Left cardiac atrium (tissue), 4 donors: ENCODE measurements at places on chromosomes 11 and 22. TPM values are rescaled to one million over a fixed set of nuclear protein-coding genes. Genes with fewer than 3 reads are reported as not detected.

- DNase-seq, result peak; percentile 11
Measured at GRCh38 chr11:2815762-2816496, 69.6 kb downstream of the CDKN1C start.

The LRP5 gene
- total RNA-seq, result 53.4 TPM

- no peak for DNase-seq
Measured at GRCh38 chr11:17639091-17639490, 80.3 kb upstream of the MYOD1 start.

- DNase-seq, result no peak
Measured at GRCh38 chr11:123299721-123300120, 104.7 kb upstream of the CLMP start.

The ANGPTL5 gene
- 1.4 TPM for total RNA-seq

DNA sequence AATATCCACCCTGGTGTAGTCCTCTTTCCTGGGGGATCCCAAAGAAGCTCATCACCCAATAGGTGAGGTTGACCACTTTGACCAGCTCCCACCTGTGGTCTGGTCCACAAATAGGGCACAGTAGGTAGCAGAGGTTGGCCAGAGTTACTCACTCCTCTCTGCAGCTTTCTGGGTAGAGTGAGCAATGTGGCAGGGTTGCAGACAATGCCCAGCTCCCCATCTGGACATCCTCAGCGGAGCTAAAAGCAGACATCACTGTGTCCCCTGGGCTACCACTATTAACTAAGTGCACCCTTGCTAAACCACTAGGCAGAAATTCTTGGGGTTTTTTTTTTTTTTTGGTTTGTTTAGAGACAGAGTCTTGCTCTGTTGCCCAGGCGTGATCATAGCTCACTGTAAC is 48.4 kb upstream of the TP53I11 start:
- no peak for DNase-seq

DNA sequence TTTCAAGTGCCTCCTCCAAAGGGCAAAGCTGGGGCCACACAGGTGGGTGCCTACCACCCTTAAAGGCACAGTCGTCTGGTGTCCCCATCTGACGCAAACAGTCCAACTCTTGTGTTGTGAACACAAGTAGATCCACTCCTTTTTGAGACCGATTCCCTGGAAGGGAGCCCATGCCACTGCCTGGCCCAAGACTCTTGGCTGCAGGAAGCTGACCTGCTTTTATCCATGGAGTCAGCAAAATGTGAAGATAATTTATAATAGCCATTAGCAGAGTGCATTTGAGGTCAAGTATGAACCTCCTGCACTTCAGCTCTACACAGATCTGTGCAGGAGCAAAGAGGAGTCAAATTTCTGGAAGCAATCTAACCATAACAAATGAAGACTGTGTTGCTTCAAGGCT is 68.5 kb downstream of the ADM start:
- DNase-seq, result no peak

DNA sequence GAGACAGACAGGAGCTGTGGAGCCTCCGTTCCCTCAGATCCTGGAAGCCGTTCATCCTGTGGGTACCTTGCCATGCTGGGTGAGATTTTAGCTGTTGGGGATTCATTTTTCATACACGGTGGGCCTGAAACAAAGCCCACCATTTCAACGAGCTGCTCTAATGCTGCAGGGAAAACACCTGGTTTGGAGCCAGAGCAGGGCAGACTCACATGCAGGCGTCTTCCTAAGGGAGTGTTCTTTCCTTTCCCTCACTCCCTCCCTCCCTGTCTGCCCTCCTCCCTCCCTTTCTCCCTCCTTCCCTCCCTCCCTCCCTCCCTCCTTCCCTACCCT is 52.5 kb downstream of the CD6 start:
- DNase-seq, result no peak

- DNase-seq, result no peak
Measured at GRCh38 chr11:92477686-92478085, 253.1 kb downstream of the FAT3 start.

GRCh38 chr11:33320814-33321330 is 63.7 kb downstream of the HIPK3 start:
- DNase-seq, result no peak

The ACO2 gene
- total RNA-seq, result 415 TPM

The NAALADL1 gene
- 6.6 TPM for total RNA-seq

The LAYN gene
- 3.5 TPM for total RNA-seq

- no peak for DNase-seq
Measured at GRCh38 chr11:107583629-107584195, 7.2 kb upstream of the ELMOD1 start.

GRCh38 chr11:31818425-31818755 is 7.3 kb upstream of the PAX6 start:
- DNase-seq, result no peak

The TMEM86A gene
- 3.9 TPM for total RNA-seq

DNA sequence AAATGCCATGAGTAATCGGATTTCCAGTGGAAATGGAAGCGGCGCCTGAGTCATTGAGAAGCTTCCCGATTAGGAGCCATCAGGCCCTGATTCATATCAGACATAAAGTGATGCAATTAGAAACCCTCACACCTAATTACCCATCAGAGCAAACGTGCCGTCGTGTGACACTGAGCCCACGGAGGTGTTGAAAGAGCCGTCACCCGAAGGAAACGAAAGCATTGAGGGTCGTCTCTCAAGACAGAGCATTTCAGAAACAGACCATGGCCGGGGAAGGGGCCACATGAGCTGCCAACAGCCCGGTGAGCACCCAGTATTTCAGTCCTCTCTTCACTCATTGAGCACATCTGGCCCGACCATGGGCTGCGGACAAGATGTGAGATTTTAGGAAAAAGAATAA is 829.3 kb downstream of the TBC1D22A start:
- no peak for DNase-seq

- no peak for DNase-seq
Measured at GRCh38 chr22:41621911-41622179, 750 bp downstream of the XRCC6 start.

The RIMBP3C gene
- 0.05 TPM for total RNA-seq

DNA sequence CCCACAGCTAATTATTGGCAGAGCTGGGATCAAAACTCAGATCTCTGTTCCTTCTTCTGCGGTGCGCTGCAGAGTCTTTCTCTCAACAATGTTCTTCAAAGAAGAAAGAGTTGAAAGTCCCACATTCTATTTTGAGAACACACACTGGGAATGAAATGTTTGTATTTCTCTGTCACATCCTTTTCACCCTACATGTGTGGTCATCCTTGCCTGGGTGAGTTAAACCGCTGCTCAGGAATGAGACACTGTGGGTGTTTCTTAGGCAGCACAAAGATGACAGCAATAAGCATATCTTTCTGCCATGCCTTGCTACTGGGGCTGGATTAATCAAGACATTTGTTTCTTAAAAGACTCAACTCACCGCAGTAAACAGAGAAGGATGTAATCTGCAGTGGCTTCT is 222.6 kb downstream of the LARGE1 start:
- DNase-seq, result no peak

The POU2AF1 gene
- 0.21 TPM for total RNA-seq

GRCh38 chr22:49278340-49278739 is 549.3 kb downstream of the BRD1 start:
- DNase-seq, result no peak

The RHOD gene
- total RNA-seq, result 42.8 TPM

DNA sequence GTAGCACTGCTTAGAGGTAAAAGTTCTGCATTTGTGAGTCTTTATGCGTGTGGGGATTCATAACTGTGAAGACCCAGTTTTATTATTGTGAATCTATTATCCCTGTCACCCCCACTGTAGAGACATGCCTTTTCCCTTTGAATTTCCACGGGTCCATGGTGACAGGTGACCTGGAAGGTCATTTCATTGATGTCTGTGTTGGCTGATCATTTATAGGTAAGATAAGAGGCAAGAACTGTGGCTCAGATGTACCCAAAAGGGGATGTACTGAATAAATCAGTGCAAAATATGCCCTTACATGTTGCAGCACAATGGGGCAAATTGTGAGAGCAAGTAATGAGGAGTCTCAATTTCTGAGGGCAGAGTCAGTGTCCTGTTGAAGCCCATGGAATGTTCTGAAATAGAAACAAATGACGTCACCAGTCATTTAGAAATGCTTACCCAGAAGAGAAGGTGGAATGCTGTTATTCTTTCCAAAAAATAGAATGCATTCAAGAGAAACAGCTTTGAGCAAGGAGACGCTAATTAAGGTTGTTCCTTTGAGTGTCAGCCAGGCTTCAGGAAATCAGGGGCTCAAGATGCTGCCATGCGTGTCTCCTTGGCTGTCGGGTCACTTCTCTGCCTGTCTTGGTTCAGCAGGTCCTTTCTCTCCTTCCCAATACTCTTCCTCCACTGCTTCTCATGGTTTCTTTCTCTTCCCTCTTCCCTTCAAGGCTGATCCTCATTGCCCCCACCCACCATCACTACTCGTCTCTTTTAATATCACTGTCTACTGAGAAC is 118.7 kb upstream of the E2F8 start:
- DNase-seq, result no peak

DNA sequence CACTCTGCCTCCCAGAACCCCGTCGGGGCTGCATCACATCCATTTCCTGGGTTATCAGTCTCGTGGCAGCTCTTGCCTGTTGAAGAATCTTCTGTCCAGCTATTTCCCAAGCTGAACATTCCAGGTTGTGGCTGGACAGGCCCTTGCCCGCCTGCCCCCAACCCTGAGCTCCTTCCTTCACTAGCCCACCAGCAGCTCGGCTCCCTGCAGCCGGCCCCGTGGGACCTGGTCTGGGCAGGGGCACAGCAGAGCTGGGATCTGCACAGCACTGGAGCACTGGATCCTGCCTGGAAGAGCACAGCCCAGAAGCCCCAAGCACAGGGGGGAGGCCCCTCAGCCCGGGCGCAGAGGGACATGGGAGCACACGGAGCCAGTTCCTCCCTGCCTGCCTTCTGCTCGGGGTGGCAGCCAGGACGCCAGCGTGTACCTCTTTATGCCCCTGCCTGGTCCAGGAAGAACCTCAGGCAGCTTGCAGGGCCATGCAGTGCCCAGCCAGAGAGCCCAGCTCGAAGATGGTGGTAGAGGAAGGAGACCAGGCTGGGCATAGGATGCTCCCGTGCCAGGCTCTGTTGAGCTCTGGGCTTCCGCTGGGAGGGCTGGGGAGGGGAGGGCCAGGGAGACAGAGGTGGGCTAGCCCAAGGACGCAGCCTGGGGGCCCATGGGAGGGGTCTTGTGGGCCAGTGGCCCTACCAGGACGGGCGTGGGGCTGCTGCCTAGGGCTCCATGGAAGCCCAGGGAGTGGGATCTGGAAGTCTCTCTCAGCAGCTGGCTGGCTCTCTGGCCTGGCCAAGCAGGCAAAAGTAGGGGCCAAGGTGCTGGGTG is 16.6 kb upstream of the GNB1L start:
- peak; percentile 21 for DNase-seq

The SLC22A6 gene
- not detected for total RNA-seq

GRCh38 chr22:31825513-31825912 is 71.7 kb downstream of the DEPDC5 start:
- no peak for DNase-seq

The ENTHD1 gene
- total RNA-seq, result not detected

DNA sequence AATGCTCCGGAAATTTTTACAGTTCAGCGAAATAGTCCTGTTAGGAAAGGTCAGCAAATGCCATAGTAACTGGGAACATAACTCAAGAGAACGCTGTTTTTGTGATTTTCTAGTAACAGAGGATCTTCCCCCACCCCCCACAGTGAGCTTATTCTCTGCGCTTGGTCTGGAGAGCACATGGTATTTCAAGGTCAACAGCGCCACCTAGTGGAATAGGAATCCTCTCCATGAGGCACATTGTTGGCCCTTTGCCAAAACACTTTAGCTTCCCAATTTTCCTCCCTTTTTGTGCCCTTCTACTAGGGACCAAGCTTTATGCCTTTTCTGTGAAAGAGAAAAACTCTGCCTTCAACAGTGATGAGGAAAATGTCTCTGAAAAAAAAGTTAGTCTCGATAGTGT is 13.2 kb upstream of the OR4C12 start:
- DNase-seq, result peak; percentile 27

- DNase-seq, result no peak
Measured at GRCh38 chr11:119645018-119645417, 84.0 kb downstream of the NECTIN1 start.

GRCh38 chr11:105667441-105667840 is 57.6 kb downstream of the GRIA4 start:
- DNase-seq, result no peak

DNA sequence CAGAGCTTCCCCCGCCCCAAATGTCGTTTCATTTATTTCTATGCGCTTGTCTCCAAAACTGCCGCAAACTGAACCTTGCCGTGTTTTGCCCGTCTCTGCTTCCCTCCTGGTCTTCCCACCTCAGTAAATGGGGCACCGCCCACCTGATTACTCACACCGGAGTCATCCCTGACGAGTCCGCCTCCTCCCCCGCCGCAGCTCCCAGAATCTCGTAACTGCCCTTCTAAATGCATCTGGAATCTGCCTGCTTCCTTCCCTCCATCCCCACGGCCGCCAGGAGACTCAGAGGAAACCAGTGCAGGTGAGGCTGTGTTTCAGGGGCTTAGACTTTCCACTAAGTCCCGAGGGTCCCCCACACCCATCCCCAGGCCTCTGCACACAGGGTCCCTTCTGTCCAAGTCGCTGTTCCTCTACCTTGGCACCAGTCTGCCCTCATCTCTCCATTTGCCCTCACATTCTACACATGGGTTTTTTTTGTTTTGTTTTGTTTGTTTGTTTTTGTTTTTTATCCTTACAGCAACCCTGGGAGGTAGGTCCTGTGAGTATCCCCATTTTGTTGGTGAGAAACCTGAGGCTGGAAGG is 62.6 kb upstream of the PHF21B start:
- DNase-seq, result peak; percentile 42

DNA sequence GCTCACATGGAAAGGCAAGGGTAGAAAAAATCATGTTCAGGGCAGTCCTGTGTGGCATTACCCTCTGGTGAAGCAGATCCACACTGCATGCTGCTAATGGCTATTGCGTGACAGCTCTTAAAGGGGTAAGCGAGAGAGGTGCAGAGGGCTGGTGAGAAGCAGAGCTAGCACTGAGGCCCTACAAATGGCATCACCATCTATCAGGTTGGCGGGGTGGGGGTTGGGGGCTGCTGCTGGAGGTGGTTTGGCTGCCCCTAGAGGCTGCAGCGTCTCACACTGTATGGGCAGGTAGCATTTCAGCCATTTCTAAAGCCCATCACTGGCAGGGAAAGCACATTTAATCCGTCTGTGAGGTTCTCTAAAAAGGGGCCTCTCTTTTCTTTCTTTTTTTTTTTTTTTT is 16.9 kb upstream of the TMA7B start:
- DNase-seq, result no peak

The SF3B2 gene
- total RNA-seq, result 101 TPM

The GRIK4 gene
- total RNA-seq, result 0.55 TPM

The AIFM3 gene
- total RNA-seq, result 2.4 TPM

GRCh38 chr11:126189109-126189929 is 22.1 kb downstream of the RPUSD4 start:
- no peak for DNase-seq

- DNase-seq, result no peak
Measured at GRCh38 chr22:32044913-32045312, 1.9 kb downstream of the SLC5A1 start.

- DNase-seq, result peak; percentile 88
Measured at GRCh38 chr22:38114484-38115398, 4.3 kb upstream of the BAIAP2L2 start.

The NOX4 gene
- 2.7 TPM for total RNA-seq

The ABCC8 gene
- 0.99 TPM for total RNA-seq
